ENCODE measurements at places on chromosomes 2 and 18. TPM values are rescaled to one million over a fixed set of nuclear protein-coding genes. Genes with fewer than 3 reads are reported as not detected.

MTCL1 gene
- total RNA-seq, result 81.5 TPM

DNA sequence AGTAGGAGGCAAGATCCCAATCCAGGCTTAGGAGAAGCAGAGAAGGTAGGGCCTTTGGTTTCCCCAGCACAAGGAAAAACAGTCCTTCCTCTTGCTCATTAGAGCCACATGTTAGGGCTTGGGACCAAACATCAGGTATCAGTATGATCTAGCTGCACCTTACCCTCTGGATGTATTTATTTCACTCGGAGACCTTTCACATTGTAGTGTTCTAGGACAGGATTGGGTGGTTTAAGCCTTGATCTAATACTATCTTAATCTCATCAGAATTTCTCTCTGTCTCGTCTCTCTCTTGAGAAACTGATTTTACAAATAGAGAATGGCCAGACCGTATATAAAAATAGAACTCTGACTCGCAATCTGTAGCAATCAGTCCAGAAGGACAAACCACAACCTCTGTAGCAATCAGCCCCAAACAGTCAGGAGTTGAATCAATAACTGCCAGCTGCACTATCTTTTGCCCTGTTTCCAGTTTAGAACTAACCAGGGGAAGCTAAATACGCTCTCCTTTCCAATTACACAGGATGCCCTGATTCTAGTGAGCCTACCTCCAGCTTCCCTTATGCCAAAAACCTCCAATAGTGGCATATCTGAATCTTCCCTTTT, 207.1 kb downstream of the TDRD15 start:
- DNase-seq, result no peak

UNC80 gene
- 3.1 TPM for total RNA-seq

DNA sequence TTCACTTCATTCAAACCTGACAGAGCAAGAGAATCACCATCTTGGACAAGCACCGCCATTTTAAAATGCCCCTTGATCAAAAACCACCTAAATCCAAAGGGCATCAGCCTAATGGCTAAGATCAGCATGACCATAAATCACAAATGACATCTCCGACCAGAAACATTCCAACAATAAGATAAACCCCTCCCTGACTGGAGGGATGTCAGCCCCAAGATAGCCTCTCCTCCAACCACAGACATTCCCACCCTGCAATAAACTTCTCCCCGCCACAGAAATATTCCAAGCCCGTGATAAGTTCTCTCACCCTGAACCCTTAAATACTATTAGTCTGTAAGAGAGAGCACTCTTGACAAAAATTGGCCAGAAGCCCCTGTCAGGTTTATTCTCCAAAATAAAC, 21.6 kb upstream of the LYPD1 start:
- DNase-seq, result no peak

- DNase-seq, result no peak
Observed at GRCh38 chr2:121235542-121235941, 49.5 kb downstream of the TFCP2L1 start.

GRCh38 chr2:143229411-143229810, 100.2 kb downstream of the ARHGAP15 start:
- no peak for DNase-seq

CLEC4F gene
- total RNA-seq, result not detected

- no peak for DNase-seq
Observed at GRCh38 chr2:102615620-102616436, 3.5 kb upstream of the SLC9A2 start.

DNA sequence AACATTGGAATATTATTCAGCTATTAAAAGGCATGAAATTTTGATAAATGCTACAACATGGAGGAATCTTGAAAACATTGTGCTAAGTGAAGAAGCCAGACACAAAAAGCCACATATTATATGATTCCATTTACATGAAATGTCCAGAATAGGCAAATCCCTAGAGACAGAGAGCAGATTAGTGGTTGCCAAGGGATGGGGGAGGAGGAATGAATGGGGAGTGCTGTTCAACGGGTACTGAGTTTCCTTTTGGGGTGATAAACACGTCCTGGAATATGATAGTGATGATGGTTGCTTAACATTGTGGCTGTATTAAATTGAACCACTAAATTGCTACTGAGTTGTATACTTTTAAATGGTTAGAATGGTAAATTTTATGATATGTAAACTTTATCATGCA, 8.9 kb upstream of the TWSG1 start:
- no peak for DNase-seq

TMEM185B gene
- total RNA-seq, result 20.3 TPM

DNA sequence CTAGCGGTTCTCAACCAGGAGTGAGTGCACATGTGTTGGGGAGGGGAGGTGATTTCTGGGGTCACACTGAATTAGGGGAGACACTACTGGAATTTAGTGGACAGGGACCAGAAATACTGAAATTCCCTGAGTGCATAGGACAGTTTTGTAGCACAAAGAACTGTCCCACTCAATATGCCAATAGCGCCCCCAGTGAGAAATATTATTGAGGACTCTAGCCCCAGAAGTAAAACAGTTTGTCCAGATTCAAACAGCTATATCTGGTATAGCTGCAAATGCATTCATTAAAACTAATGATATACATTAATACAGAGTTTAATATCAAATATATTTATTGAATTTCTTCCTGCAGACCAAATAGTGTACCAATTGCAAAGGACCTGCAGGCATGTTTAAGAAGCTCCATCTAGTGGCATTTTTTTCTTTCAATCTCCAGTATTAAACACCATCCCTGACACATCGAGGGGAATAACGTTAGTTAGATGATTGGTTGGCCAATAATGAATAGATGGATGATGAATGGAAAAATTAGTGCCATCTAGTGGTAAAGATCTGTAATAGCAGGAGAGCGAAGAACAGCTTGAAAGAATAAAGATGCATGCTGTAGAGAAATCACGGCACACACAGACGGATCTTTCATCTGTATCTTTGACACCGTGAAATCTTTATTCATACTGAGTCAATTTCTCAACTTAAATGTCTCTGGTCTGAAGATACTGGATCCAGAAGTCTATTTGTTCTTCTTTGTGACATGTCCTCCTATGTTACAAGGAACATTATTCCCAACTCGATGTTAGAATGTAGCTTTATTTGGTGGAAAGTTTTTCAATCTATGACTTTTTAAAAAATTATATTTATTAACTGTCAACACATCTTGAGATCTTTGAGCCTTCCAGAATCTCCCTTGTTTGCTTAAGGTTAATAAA, 62.5 kb downstream of the DHRS9 start:
- no peak for DNase-seq

DSG2 gene
- total RNA-seq, result 119 TPM

GRCh38 chr18:5839102-5839501, 56.2 kb downstream of the TMEM200C start:
- no peak for DNase-seq

KCNJ3 gene
- 9.6 TPM for total RNA-seq

PAIP2B gene
- total RNA-seq, result 23.9 TPM

- no peak for DNase-seq
Observed at GRCh38 chr2:206799083-206799482, 33.7 kb downstream of the FASTKD2 start.

RNF152 gene
- total RNA-seq, result 32.0 TPM

- no peak for DNase-seq
Observed at GRCh38 chr2:223460774-223461211, 141.4 kb downstream of the SCG2 start.

SPTBN1 gene
- total RNA-seq, result 283 TPM

DNA sequence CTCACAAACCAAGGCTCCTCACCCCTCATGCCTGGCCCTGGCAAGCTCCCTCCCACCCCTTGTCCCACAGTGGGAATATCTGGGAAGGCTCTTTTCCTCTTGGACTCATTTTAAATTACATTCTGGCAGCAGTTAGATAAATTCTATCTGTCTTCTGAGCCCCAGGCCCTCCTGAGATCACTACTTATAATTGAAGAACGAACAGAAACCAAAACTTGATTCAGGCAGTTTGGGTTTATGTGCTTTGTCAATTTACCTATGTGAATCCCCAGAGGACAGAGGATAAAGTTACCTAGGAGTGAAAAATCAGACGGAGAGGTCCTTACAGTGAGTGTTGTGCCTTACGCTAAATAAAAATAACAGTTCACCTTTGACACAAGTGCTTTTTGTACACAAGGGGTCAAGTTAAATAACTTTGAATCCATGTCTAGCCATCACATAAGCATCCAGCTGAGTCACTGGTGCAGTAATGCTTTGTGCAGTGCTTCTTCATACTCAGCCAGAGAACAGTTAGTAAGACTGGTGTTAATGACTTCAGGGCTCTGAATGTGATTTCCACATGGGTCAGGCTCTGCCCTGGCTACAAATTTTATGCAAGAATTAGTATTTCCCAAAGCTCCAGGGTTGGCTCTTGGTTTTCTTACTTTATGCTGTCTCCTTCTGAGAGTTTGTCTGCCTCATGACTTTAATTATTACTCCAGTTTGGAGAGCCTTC, 329.3 kb downstream of the INSIG2 start:
- DNase-seq, result no peak

DNA sequence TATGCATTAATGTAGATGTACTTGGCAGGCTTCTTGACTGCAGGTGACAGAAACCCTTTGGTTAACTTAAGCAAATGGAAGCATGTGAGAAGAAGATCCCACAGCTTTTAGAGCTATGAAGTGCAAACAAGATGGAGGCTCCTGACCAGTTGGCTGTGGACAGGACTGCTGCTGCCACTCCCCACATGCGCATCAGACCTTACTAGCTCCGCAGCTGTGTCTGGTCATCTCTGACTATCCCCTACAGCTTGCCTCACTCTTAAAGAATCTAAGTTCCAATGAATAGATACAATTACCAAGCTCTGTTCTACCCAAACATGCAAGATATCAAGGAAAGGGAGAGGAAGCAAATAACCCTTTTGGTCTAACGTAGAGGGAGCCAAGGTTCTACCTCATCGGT, 587.6 kb downstream of the DSC3 start:
- no peak for DNase-seq

- DNase-seq, result no peak
Observed at GRCh38 chr18:47601581-47602272, 328.7 kb downstream of the SMAD2 start.

- no peak for DNase-seq
Observed at GRCh38 chr18:38790303-38790702, 1224.7 kb upstream of the CELF4 start.

DNA sequence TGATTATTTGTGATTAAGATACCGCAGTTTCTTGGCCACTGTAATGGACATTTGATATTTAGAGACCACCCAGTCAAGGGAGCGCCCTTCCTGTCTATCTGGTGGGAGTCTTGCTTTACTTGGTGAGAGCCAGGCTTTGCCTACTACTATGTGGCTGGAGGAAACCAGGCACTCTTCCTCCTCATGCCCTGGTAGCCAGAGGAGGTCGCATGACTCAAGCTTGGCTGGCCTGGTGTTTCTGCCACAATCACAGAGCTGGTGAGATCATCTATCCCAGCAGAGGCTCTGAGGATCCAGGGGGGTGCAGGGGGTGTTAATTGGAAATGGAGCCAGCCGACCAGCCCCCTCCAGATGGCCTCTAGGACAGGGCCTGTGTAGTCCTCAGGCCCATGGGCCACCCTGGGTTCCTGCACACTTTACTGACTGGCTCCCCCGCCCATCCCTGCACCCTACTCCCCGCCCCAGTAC, 46.8 kb upstream of the BIN1 start:
- no peak for DNase-seq

EML6 gene
- total RNA-seq, result 2.6 TPM

DNA sequence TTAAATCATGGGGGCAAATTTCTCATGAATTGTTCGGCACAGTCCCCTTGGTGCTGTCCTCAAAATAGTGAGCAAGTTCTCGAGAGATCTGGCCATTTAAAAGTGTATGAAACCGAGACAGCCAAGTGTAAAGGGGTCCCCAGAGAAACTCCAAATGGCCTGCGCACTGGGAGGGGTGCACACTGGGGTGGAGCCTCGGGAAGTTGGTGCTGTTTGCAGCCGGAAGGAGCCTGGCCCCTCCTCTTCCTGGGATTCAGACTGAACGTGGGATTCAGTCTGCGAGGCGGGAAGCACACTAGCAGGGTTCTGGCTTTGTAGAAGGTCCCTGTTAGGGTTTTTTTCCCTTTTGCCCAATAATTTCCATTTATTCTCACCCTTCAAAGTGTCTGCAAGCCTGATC, 48.8 kb downstream of the RABL2A start:
- no peak for DNase-seq
